Keratinocyte (primary cell): ENCODE measurements at places on chromosomes 2 and 18. TPM values are rescaled to one million over a fixed set of nuclear protein-coding genes. Genes with fewer than 3 reads are reported as not detected.
A peak's percentile ranks its signal among the peaks of the same experiment; 100 is the strongest.

DNA sequence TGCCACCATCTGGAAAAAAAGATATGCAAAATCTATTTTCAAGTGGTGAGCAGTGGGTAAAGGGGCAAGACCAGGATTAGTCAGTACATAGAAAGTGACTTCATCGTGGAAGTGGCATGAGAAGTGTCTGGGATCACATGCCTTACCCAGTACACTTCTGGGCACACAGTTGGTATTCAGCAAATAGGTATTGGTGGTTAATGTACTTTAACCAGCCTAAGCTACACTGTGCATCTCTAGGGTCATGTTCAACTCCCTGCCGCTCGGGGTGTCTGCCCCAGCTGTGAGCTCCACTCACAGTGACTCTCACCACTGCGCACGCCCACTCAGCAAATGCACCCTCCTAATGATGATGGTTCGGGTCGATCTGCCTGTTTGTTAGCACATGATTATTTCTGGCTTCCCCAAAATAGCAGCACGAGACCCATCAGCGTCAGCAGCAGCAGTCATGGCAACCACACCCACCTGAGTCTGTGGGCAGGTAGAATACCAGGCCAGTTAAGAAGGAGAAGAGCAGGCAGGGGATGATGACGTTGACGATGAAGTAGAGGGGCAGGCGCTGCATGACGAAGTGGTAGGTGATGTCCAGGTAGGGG, 11.1 kb downstream of the CHRNA1 start:
- H3K4me1 ChIP-seq, result peaks cover 5% of the 10 kb centered on the region
- H3K27ac ChIP-seq, result no peak overlapping the region
- DNase-seq, result no peak
- no peaks in the 10 kb centered on the region for H3K27me3 ChIP-seq
- H3K36me3 ChIP-seq, result no peaks in the 10 kb centered on the region

GRCh38 chr2:121074293-121074932, 210.6 kb downstream of the TFCP2L1 start:
- peaks cover 5% of the 10 kb centered on the region for H3K4me1 ChIP-seq
- H3K4me3 ChIP-seq, result no peak overlapping the region
- H3K27me3 ChIP-seq, result peaks cover 32% of the 10 kb centered on the region
- H3K27ac ChIP-seq, result no peak overlapping the region

DNA sequence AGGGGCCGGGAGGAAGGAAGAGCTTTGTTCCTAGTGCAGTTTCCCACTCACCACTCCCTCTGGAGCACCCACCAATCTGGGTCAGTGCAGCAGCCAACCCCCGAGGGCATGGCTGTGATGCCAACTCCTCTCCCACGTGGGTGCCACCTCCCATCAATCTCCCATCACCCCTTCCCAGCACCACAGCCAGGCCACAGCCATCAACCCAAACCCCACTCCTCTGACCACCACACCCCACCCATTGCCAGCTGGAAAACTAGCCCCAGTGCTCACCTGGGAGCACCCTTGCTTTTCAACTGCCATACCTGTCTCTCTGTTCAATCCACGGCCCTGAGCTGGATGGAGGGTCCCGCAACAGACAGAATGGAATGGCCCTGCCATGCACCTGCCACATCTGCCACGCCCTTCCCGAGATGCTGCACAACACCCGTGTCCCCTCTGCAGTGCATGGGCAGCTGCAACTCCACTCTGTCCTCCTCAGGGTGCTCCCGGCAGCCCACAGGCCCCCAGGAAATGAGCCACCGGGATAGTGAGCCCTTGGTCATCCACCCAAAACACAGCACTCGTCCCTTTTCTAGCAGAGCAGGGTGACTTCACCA, 112.4 kb upstream of the ID2 start:
- no peaks in the 10 kb centered on the region for H3K36me3 ChIP-seq
- H3K4me1 ChIP-seq, result peaks cover under 1% of the 10 kb centered on the region
- peaks cover under 1% of the 10 kb centered on the region for H3K27me3 ChIP-seq
- H3K27ac ChIP-seq, result no peak overlapping the region

GRCh38 chr2:137964066-137964858, at the start of gene HNMT:
Gene HNMT (plus strand): TSS chr2:137964473. CDS start chr2:137964492, 19 bp downstream.
- DNase-seq, result no peak
- H3K36me3 ChIP-seq, result no peaks in the 10 kb centered on the region
- peak within 1 kb of the TSS; percentile 47 for H3K4me3 ChIP-seq
- no peaks in the 10 kb centered on the region for H3K27me3 ChIP-seq

DNA sequence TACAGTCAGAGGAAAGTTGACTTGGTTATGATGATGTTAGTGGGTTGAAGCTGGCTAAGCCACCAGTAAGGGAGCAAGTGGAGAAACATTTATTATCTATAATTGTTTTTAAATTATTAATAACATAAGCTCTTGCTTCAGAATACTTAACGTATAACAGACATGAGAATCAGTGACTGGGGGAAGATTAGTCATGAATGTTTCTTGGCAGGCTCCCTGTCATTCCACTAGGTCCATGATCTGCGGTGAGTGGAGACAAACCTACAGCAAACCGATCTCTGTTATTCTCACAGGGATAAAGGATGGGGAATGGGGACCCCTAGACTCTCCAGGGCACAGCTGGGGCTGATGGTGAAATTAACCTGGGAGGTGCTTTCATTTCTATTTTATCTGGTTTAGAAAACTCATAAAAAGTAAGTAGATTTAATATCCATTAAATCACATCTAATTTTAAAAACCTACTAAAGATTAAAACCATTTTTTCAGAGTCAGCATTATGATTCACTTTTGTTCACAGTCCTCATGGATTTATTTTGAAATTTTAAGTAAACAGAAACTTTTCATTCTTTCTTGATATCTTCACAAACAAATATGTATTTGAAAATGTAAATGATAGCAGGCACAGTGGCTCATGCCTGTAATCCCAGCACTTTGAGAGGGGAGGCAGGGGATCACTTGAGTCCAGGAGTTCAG, 420.3 kb downstream of the PTPRM start:
- no peaks in the 10 kb centered on the region for H3K36me3 ChIP-seq
- H3K4me3 ChIP-seq, result no peak overlapping the region
- DNase-seq, result no peak
- no peak overlapping the region for H3K27ac ChIP-seq
- no peaks in the 10 kb centered on the region for H3K27me3 ChIP-seq
- no peaks in the 10 kb centered on the region for H3K4me1 ChIP-seq

Gene SFTPB
- polyA plus RNA-seq, result not detected in 3 replicates

Gene CREG2
- polyA plus RNA-seq, result 1.7 to 2.8 TPM (median 1.8 TPM) in 3 replicates
